Hepatocyte (in vitro differentiated cells): ENCODE measurements at places on chromosomes 16 and 17.

- DNase-seq = peak; percentile 80
These were observed 15.5 kb downstream of the VPS35 start for GRCh38 chr16:46673320-46674013.

DNA sequence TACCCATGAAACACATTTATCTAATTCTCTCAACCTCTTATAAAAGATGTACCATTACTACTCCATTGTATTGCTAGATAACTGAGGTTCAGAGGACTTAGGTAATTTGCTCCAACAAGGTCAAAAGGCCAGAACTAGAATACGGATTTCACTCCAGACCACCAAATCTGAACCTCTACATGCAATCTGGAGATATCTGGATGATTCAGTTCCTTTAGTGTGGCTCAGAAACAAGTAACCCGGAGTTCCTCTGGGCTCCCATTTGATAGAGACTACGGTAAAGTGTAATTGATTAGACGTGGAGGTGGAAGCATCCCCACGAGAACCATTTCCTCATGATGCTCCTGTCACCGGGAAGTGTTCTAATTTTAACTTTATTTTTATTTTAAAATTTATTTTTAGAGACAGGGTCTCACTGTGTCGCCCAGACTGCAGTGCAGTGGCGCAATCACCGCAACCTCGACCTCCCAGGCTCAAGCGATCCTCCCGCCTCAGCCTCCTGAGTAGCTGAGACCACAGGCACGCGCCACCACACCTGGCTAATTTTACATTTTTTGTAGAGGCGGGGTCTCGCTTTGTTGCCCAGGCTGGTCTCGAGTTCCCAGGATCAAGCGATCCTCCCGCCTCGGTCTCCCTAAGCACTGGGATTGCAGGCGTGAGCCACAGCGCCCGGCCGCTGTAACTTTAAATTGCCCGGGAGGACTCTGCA, 608 bp upstream of the COX10 start:
- no peak for DNase-seq

DNA sequence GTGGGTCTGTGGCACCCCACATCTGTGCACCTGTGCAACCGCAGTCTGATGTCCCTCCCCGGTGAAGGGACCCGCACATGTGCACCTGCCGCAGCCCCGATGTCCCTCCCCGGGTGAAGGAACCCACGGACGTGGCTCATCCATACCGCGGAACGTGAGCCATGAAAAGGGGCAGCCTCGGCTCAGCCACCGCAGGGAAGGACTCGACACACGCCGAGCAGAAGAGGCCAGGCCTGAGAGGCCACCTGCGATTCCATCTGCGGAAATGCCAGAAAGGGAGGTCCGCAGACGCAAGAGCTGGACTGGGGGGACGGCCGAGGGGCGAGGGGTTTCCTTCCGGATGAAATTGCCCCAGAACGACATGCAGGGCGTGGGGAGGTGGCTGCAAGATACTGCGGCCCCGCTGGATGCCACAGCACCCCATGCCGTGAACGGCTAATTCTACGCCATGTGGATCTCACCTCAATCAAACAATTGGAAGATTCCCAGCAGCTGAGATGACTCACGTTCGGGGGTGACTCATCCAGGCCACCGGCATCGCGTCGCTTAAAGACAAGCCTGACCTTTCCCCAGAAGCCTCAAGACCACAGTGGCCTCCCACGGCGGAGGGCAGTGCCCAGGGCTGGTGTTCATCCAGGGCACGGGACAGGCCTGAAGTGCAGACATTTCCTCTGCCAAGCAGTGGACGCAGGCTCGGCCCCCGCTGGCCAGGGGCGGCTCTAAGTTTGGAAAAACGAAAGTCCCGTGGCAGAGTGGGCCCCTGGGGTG, 21.0 kb downstream of the SOX8 start:
- peak; percentile 77 for DNase-seq

DNA sequence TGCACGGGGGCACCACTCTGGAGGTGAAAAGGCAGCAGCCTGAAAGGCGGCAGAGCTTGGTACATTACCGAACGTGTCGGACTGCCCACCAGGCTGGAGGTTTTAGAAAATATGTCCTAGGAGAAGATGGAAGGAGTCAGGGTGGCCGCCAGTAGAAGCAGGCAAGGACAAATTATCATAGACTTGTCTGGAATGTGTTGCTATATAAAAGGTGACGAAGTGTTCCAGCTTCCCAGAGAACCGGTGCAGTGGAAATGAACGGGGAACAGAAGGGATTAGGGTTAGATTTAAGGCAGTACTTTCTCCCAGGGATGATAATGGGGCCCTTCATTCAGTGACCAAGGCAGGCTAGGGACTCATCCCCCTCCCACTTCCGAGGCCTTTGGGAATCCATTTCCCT, 27.4 kb downstream of the PIPOX start:
- DNase-seq = no peak

- DNase-seq = peak; percentile 18
These were observed 29.6 kb downstream of the RCVRN start for GRCh38 chr17:9875441-9875840.

- peak; percentile 81 for DNase-seq
These were observed 527 bp downstream of the SIAH1 start for GRCh38 chr16:48384520-48385252.

GRCh38 chr17:49337884-49338283, 24.2 kb downstream of the ZNF652 start:
- no peak for DNase-seq

GRCh38 chr17:82117139-82118090, 19.4 kb upstream of the FASN start:
- peak; percentile 16 for DNase-seq

DNA sequence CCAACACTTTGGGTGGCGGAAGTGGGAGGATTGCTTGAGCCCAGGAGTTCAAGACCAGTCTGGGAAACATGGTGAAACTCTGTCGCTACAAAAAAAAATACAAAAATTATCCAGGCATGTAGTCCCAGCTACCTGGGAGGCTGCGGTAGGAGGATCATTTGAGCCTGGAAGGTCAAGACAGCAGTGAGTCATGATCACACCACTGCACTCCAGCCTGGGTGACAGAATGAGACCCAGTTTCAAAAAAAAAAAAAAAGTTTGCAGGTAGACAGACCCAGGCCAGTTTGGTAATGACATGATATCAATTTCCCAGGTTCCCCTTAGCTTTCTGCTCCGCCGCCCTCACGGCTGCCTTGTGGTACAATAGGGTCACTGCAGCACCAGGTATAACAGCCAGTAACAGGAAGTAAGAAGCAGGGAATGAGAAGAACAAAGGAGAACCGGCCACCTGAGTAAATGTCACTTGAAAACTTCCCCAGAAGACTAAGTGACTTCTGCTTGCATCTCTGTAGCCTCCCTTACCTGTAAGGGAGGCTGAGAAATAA, 201.2 kb upstream of the HSBP1 start:
- peak; percentile 16 for DNase-seq

- peak; percentile 18 for DNase-seq
These were observed 17.0 kb upstream of the TMEM132E start for GRCh38 chr17:34562387-34562786.

- no peak for DNase-seq
These were observed 420.1 kb downstream of the HS3ST4 start for GRCh38 chr16:26111900-26112299.

- no peak for DNase-seq
These were observed 16.6 kb downstream of the NOS2 start for GRCh38 chr17:27783440-27784350.

GRCh38 chr17:32289471-32290070, 23.9 kb downstream of the RHBDL3 start:
- DNase-seq = no peak

GRCh38 chr16:3609895-3610697, 1.3 kb downstream of the SLX4 start:
- DNase-seq = peak; percentile 32

DNA sequence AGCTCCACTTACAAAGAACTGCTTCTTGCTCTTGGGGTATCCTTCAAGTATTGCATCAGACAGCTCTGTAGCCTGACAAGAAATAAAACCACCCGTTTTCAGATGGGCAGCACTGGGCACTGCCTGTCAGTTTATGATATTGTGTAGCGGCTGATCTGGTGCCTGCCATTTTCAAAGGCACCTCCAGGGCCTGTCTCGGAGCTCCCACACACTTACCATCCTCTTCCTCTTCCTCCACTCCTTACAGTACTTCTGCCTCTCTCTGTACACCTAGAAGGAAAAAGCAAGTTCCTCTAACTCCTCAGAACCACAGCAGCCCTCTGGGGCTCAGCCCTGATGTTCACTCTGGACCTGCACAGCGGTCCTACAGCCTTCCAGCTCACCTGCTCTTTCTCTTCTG, 4.4 kb downstream of the PSMC3IP start:
- DNase-seq = no peak

- no peak for DNase-seq
These were observed 157.5 kb downstream of the ZNF423 start for GRCh38 chr16:49698453-49698815.

- DNase-seq = peak; percentile 13
These were observed 425.8 kb upstream of the ZFHX3 start for GRCh38 chr16:73473713-73474112.

GRCh38 chr17:67386965-67387551, 10.0 kb downstream of the PITPNC1 start:
- peak; percentile 56 for DNase-seq

- DNase-seq = no peak
These were observed 18.3 kb downstream of the CCDC182 start for GRCh38 chr17:57726838-57727237.

- DNase-seq = peak; percentile 58
These were observed 151.7 kb downstream of the CNTNAP4 start for GRCh38 chr16:76428858-76429257.

DNA sequence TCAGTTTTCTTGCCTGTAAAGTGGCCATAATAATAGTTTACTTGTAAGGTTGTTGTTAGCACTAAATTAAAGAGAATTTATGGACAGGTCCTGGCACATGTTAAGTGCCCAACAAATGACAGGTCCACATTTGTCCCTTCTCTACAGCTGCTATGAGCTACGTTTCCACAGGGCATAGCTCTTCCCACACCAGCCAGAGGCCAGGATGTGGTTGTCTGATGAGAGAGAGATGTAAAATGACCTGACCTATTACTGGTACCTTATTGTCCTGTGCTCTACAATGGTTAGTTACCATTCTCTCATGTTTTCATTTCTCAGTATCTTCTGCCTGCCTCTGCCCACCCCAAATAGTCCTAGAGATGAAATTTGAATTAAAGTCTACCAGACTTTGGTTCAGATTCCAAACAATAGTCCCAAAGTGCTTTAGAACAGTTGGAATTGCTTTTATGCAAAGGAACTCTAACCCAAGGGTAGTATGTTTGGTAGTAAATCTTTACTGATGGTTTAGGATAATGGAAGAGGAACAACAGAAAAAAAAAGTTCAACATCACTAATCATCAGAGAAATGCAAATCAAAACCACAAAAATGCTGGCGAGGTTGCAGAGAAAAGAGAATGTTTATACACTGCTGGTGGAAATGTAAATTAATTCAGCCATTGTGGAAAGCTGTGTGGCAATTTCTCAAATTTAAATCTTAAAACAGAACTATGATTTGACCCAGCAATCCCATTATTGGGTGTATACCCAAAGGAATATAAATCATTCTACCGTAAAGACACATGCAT, 57.1 kb upstream of the ANKFN1 start:
- DNase-seq = peak; percentile 0

GRCh38 chr17:16649585-16649984, 4.1 kb downstream of the ZNF624 start:
- DNase-seq = no peak

DNA sequence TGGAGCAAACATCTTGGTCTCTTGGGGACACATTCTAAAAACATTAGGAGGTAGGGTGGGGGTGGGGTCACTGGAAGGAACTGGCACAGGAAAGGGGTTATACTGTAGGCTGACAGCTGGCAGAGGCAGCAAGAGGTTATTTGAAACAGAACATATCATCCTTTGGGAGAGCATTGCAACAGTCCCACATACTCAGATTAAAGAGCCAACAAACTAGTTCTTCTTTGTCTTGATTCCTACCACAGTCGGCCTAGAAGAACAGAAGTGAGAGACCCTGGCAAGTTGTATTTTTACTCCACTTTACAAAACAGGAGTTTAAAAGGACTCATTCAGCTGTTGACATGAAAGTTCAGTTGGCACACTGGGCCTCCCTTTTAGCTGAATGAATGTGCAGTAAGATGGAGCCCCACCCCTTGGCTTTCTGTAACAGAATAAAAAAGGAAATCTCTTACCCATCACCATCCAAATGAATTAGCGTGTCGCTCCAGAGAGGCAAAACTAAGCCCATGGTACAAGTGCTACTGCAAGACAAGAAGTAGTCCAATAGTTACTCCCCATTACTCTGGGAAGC, 54.6 kb upstream of the CORO6 start:
- no peak for DNase-seq

GRCh38 chr17:41071606-41072360, 6.1 kb upstream of the KRTAP2-4 start:
- DNase-seq = no peak

DNA sequence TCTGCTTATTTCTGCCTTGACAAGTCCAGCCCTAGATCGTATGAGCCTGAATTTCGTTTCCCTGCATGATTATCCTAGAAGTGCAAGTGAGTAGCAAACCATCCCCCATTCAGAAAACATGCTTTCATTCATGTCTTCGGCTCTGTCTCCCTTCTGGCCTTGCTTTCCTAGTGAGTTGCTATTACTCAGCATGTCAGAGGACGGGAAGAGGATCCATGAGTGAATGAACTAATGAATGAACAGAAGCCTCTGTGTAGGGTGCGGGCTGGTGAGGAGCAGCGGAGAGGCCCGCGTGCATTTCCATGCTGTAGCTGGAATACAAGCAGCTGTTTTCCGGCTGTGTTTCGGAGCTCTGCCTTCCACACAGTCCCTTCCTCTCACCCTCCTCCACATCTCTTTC, 155.7 kb upstream of the NOL11 start:
- DNase-seq = no peak

- peak; percentile 83 for DNase-seq
These were observed 4.6 kb downstream of the PLCD3 start for GRCh38 chr17:45127548-45128300.

DNA sequence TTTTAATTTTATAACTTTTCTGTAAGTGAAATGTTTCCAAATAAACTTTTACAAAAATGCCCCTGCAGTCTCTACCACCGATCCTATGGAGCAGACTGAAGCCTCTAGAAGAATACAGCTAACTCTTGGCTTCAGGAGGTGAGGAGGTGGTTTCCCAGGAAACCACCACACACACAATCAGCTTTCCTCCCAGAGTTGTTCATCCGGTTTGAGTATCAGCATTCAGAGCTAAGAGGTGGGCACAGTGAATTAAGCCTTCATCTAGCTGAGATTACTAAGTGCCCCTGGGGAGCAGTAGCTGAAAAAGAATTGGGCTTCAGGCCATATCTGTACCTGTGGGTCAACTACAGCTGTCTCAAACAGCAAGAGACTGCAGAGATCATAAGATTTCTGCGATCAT, 139.7 kb downstream of the AATF start:
- peak; percentile 41 for DNase-seq

GRCh38 chr16:57357330-57358085, 1.1 kb upstream of the CCL22 start:
- DNase-seq = no peak

DNA sequence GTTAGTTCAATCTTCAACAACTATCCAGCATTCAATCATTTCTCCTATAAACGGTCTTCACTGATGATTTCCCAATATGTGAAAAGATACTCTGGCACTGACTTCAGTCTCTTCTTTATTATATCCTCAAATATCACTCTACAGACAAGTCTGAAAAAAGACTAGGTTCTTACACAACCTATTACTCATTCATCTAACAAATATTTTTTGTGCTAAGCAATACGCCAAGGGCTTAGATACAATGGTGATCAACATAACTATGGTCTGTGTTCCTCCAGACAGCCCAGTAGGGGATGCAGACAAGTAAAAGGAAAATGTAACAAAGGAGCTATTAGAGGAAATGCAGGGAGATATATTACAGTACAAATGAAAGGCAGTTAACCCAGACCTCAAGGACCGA, 63.9 kb downstream of the MYO1D start:
- no peak for DNase-seq
